Kidney (tissue), 22 donors: ENCODE measurements at places on chromosomes 4 and X.

DNA sequence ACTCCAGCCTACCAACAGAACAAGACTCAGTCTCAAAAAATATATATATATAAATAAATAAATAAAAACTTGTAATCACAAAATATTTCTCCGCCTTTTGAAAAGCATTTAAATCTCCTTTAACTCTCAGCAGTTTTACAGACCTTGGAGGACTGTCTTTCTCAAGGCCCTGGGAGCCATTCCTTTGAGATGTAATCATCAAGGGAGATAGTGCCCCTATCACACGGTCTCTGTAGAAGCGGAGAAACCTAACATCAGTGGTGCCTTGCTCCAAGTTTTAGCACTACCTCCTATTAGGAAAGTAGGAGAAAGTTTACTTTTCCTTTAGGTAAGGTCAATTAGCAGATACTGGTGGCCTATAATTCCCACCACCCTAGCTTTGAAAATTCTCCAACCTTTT is 58.5 kb downstream of the ANTXR2 start:
- no peak for DNase-seq

- no peak for DNase-seq
Measured at GRCh38 chr4:185754961-185755360, 57.0 kb downstream of the SORBS2 start.

- DNase-seq: no peak
Measured at GRCh38 chr4:59608466-59608865, 1591.7 kb upstream of the ADGRL3 start.

DNA sequence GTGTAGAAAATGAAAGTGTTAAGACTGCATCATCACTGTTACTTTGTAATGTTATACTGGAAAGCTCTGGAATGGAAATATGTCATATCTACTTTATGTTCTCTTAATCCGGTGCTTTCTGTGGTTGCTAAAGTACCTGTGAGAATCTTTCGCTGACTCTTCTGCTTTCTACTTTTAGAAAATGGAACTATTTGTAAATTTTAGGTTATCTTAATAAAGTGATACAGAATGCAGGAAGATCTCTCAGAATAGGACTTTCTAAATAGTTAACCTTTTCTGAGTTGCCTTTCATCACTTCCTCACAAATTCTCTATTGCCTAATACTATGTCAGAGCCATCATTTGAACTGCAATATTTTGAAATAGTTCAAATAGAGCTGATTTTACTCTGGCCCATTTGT is 69.3 kb downstream of the BMP2K start:
- no peak for DNase-seq

- DNase-seq: no peak
Measured at GRCh38 chr4:7897811-7898210, 41.9 kb downstream of the AFAP1 start.

GRCh38 chrX:152821145-152821765 is 9.3 kb downstream of the CETN2 start:
- no peak for DNase-seq

DNA sequence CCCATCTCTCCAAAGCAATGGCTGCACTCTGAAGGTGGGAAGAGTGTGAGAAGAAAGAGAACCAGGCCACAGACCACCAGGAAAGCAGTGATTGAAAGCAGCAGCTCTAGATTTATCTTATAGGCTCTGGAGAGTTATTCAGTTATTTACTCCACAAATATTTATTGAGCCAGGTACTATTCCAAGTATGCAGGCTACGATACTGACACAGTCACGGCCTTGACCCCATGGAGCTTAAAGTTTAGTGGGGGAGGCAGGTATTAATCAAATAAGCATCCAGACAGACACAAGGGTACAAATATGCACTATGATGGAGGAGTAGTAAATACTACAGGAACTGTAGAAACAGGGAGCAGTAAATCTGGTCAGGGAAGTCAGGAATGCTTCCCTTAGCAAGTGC is 2.8 kb downstream of the TMEM185A start:
- no peak for DNase-seq

DNA sequence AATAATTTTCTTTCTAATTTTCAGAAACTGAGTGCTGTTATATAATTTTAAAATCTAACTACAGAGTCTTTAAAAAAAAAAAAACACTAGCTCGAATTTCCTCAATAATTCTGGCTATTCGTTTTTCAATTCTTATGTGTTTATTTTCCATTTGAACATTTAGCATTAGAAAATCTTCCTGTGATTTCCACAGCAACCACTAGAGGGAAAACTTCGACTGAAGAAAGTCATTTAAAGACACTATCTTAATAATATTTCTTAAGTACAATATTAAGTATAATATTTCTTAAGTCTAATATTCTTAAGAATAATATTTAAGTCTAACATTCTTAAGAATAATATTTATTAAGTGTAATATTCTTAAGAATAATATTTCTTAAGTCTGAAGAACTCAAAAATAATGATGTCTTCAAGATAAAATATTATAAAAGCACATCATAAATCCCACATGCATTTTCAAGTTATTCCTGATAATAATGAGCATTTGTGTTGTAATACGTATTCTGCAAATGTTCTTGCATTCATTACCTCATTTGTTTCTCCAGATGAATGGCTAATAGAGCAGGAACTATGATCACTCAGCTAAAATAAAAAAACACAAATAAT is 118.4 kb upstream of the WDR17 start:
- no peak for DNase-seq

DNA sequence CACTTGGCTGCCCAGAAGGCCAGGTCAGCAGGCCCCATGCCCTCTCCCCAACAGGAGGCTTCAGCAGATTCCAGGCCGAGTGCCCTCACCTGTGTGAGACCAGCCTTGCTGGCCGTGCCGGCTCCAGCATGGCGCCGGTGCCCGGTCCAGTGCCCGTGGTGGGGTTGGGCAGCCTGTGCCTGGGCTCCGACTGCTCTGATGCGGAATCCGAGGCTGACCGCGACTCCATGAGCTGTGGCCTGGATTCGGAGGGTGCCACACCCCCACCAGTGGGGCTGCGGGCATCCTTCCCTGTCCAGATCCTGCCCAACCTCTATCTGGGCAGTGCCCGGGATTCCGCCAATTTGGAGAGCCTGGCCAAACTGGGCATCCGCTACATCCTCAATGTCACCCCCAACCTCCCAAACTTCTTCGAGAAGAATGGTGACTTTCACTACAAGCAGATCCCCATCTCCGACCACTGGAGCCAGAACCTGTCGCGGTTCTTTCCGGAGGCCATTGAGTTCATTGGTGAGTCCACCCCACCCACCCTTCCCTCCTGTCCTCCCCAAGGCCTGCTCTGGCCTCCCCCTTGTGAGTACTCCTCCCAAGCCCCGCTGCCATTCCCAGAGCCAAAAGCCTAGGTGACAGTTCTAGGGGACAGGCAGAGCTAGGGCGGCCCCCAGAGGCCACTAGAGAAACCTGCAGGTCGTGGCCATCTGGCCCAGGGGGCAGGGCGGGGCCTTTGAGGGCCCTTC is 2.3 kb downstream of the DUSP9 start:
- DNase-seq: no peak

GRCh38 chr4:126961661-126962060 is 671.1 kb upstream of the INTU start:
- DNase-seq: no peak

- peak; percentile 93 for DNase-seq
Measured at GRCh38 chrX:103554687-103555424, 30.5 kb upstream of the TCEAL4 start.

DNA sequence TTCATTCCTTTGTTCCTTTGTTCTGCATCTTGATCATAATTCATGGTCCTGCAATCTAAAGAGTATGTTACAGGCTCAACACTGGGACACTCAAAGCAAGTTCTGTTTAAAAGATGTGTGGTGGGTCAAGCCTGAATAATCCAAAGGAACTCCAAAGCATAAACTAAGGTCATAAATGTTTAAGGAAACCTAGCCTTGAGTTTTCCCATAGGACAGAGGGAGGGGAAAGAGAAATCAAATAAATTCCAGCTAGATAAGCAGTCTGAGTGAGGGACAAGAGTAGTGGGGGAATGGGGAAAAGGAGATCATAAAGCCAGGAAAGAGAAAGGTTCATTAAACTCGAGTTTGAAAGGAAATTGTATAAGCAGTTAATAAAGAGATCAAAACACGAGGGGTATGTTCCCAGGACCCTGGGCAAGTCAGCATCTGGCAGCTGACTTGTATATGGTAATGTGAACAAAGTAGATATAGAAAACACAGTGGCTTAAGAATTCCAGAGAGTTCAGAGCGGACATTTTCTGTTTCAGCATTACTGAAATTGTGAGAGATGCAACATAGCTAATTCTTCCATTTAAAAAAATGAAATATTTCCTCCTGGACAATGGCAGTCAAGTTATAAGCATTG is 125.8 kb upstream of the EDNRA start:
- no peak for DNase-seq

DNA sequence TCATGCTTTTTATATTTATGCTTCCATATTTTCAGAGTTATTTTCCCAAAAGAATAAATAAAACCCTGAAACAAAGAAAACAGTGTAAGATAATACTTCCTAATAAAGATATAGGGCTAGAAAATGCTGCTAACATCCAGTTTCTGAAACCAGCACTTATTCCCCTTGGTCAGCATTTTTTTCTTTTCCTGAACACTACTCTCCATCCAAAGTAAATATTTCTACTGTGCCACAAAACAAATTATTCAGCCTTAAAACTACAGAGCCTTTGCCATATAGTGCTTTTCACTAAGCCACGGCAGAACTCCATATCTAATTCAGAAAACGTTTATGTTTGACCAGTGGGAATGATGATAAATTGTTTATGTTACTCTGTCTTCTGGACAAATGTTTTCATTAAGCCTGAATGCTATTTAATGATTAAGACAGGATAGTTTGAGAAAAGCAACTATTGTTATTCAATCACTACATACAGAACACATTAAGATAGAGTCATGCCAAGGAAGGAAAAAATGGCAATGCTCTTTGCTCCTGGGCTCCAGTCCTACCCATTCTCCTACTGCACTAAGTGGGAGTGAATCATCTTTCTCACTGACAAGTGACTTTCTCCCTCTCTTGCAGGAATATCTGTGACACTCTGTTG is 723.9 kb downstream of the FAT4 start:
- peak; percentile 7 for DNase-seq

DNA sequence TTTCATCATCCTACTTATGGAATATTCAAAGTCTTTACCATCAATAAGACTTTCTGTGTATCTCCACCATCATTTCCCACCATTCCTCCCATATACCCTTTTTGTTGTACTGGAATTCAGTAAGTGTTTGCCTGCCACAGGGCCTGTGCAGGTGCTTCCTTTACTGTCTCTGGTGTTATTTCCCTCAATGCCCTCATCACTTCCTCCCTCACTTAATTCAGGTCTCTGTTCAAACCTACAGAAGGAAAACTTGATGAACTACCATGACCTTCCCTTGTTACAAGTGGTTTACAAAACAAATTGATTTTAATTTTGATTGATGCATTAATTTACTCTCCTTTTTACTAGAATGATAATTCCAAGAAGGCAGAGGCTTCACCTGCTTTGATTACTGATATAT is 159.5 kb upstream of the FAT4 start:
- no peak for DNase-seq

DNA sequence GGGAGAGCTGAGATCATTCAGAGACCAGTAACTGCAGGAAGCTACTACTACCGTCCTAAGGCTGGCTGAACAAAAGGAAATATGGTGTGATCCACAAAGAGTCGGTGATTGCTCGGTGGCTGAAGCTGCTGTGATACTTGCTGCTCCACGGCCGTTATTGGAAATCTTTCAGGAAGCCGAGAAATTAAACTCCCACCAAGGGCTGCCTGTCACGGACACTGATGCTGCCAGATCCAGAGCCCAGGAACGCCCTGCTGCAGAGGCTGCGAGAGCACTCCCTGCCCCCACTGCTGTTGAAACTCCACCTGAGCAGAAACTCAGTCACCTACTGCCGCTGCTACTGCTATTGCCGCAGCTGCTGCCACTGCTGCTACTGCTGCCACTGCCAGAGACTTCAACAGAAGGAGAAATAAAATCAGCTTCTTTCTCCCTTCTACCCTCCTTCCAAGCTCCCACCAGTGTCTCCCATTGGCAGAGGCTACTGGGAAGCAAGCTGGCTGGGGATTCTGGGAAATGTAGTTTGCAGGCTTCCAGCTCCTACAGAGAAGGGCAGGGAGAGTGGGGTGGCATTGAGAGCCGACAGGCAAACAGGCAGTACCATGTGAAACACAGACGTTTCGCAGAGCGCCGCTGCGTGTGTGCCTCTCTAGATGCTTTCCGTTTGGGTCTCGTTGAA is 126.0 kb upstream of the ENPP6 start:
- DNase-seq: peak; percentile 94

DNA sequence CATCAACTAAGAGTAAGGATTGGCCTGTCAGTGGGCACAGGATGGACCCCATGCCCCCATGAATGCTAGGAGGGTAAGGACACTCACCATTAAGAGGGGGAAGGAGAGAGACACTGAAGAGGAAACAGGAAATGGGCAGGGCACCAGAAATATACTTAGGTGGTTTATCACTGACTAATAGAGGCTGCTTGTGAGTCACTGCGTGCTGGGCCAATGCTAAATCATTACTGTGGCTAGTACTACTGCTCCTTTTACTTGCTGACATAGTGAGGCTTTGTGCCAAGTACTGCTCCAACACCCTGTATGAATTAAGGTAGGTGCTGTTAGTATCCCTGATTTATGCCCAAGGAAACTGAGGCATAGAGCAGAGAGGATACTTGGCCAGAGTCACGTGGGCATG is 130.4 kb upstream of the FRMPD4 start:
- no peak for DNase-seq

GRCh38 chr4:33013282-33013681 is 2293.1 kb downstream of the PCDH7 start:
- no peak for DNase-seq

DNA sequence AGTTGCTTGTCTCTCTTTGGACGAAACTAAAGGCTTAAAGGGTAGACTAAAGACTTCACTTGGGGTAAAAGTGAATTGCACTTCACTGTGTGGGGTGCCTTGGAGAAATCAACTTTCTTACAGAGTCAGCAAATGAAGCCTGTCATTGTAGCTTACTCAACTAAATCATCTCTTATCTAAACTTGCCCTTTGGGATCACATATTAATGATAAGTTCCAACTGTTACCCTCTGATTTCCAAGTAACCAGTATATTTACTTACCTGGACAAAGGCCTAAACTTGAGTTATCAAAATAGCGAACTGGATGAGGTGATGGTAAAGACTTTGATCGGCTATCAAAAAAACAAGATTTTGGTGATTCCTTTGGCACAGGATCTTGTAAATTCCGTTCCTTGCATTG is 8.9 kb upstream of the BDH2 start:
- DNase-seq: no peak

DNA sequence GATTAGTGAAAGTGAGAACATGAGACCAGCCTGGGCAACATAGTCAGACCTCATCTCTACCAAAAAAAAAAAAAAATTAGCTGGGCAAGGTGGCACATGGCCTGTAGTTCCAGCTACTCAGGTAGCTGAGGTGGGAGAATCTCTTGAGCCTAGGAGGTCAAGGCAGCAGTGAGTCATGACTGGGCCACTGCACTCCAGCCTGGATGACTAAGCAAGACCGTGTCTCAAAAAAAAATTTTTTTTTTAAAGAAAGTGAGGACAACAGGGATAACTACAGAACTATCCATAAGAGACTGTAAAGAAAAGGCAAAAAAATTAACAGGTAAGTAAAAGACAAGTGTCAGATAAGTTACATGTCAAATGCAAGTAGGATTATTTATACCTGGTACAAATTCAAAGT is 13.5 kb upstream of the SPP1 start:
- DNase-seq: no peak
